Osteocyte (in vitro differentiated cells): ENCODE measurements at places on chromosomes 5 and 9.

GRCh38 chr5:14577971-14578370 is 3.6 kb upstream of the OTULINL start:
- DNase-seq = no peak

DNA sequence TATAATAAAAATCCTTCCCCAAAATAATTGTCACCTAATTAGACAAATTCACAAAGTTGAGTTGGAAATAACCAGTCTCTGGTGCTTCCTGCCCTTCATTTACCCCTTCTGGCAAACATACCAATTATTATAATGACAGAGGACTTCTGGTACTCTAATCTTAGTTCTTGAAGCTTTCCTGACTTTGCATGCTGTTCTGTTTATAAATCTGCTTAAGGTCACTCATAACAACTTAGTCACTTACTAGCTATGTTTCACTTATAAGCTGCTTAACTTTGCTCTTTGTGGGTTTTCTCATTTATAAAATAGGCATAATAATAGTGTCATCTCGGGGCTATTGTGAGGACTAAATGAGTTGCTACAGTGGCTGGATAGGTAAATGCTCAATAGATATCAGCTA is 446.5 kb downstream of the EFNA5 start:
- no peak for DNase-seq

GRCh38 chr9:122202111-122202510 is 26.6 kb downstream of the LHX6 start:
- no peak for DNase-seq

GRCh38 chr9:125850763-125851162 is 103.6 kb downstream of the PBX3 start:
- DNase-seq = no peak

- DNase-seq = no peak
Measured at GRCh38 chr5:82169892-82170291, 108.3 kb downstream of the RPS23 start.

- DNase-seq = no peak
Measured at GRCh38 chr9:76109953-76110352, 219.5 kb downstream of the PCSK5 start.

DNA sequence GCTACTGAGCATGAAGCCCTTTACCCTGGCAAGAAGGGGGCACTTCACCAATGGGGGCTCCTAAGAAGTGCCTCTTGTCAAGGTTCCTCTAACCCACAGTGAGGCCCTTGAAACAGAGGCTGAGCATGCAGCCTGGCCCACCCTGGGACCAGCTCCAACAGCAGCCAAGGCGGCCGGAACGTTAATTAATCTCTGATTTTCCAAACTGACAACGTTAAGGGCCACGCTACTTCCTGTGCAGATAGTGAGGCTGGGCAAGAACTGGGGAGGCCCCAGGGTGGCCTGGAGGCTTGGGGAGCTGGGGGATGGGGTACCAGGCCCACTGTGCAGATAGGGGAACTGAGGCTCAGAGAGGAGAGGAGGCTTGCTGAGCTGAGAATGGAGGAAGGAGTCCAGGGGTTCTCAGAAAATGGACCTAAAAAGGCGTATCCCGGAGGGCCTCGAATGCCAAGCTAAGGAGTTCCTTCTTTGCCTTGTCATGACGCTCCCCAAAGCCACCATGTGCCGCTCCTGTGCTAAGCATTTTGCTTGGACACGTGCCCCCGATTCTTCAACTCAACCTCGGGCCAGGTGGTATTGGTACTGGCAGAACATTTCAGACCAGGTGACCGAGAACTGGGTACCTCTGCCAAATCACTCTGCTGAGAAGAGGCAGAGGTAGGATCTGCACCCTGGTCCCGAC is 72.0 kb upstream of the STXBP1 start:
- no peak for DNase-seq

- DNase-seq = no peak
Measured at GRCh38 chr5:54792611-54793404, 192.6 kb downstream of the ESM1 start.

DNA sequence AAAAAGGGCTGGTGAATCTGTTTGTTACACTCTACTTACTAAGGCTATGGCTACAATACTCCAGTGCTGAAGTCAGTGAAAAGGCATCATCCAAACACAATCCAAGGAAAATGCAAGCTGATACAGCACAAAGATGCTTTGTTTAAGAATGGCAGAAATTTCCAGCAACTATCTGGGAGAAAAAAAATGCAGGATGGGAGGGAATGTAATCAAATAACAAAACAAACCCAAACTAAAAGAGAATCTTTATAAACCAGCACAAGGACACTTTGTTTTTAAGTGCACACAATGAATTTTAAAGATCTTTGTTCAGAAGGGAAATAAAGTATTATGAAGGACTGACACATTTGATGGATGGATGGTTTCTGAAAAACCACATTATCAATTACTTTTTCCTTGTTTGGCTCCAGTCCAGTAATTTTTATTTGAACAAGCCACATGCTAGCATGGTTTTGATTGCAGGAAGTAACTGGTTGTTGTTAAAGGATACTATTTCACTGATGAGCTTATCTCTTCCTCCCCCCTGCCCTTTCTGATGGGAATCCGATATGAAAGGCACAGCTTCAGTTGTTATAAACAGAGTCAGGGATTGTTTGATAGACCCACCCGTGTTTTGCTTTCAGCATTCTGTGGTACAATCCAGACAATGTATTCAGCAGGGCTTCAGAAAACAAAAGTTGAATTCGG is 12.1 kb upstream of the TLE4 start:
- no peak for DNase-seq

GRCh38 chr9:21965401-21965951 is 28.7 kb downstream of the CDKN2A start:
- no peak for DNase-seq

- no peak for DNase-seq
Measured at GRCh38 chr5:100903039-100903887, at the start of gene ST8SIA4. TSS of gene ST8SIA4 (minus strand) at chr5:100903282. CDS start at chr5:100902955, 327 bp downstream.

GRCh38 chr5:142671266-142671665 is 14.6 kb downstream of the FGF1 start:
- DNase-seq = no peak

GRCh38 chr9:12884736-12885395 is 110.0 kb downstream of the LURAP1L start:
- no peak for DNase-seq

DNA sequence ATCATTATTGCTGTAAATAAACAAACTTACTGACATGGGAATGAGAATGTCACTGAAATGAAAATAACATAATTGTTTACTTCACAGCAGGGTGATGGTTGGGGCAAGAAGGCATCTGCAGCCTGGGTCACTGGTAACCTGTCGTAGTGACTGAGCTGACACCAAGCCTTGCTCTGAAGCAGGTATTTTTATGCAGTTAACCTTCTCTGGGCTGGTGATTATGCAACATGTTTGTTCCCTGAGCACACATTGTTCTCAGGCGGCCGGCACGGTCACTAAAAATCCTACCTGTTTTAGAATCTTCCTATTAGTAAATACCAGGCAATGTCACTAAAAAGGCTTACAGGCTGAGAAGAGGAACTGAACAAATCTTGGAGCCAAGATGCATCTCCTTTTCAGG is 157.7 kb upstream of the NR3C1 start:
- DNase-seq = no peak

- no peak for DNase-seq
Measured at GRCh38 chr9:137244486-137245449, 3.7 kb downstream of the TUBB4B start.

DNA sequence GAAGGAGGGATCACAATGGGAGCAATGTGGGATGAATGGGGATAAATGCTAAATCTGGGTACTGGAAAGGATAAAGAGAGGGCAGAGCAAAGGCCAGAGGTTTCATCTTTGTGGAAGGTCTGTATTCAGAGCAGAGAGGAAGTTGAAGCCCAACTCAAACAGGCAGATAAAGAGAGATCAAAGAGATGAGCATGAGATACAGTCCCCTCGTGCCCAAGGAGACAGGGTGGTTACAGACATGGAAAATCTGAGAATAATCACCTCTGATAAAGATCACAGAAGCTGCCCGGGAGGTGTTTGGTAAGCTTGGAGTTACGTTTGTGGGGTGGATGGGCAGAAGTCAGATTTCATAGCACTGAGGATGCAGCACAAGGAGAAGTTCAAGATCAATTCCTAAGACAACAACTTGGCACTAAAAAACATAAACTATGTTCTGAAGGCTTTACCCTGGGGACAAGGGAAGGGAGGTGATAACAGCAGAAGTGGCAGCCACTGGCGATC is 459 bp upstream of the ERAP2 start:
- DNase-seq = no peak

GRCh38 chr5:53424686-53425615 is 55.5 kb upstream of the FST start:
- DNase-seq = no peak

DNA sequence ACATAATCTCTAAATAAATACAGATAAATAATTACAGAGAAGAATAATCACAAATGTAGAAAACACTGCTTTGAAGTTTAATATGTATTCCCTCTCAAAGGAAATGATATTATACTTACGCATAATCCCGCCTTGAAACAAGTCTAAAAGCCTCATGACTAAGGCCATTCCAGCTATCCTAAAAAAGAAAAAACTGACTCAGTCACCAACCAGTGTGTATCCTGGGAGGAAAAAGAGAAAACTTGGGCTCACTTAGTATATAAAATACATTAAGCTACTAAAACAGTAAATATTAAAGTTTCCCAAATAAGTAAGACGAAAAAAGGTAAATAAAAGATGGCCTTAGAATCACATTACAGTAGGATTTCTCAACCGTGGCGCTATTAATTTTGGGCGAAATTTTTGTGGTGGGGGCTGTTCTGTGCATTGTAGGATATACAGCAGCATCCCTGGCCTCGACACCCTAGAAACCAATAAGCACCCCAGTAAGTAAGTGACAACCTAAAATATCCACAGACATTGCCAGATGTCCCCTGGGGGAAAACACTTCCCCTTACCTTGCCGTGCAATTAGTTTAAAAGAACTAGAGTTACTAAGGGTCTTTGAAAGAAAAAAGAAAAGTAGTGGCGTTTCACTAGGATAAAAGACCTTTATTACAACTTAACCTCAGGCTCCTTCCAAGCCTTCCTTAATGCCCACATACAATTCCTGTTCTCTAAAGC is 1.1 kb downstream of the HSPA9 start:
- DNase-seq = no peak

DNA sequence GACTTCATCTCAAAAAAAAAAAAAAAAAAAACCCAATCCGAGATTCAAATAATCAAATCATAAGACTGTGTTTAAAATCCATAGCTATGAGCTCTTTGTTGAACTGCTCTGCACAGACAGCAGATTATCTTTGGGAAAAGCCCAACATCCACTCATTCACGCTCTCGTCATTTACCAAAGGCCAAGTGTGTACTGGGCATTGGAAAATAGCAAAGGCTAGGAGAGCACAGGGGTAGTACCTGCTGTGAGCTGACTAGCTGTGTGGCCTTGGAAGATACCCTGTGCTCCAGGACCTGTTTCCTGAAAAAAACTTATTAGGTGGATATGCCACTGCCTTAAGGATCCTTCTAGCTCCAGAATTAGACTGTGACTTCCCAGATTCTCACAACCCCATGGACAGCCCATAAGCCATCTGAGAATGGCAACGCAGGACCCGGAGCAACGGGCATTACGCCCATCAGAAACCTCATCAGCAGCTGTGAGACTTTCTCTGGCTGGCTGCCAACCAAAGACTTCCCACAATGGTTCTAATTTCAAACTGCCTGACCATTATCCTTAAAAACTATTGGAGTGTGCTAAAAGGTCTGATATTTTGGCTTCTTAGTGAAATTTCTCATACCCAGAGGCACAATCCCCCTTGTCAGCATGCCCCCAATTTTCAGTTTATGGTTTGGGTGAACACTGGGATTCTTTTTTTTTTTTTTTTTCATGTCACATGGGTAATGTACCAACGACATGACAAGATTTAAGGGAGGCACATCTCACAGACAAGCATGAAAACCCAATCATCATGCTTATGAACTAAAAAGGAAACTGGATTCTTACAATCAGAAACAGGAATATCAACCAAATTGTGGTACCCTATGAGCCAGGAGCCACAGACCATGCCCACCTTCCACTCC is 16.8 kb downstream of the SERINC5 start:
- no peak for DNase-seq
